ENCODE measurements at places on chromosomes 16 and 17.

DNA sequence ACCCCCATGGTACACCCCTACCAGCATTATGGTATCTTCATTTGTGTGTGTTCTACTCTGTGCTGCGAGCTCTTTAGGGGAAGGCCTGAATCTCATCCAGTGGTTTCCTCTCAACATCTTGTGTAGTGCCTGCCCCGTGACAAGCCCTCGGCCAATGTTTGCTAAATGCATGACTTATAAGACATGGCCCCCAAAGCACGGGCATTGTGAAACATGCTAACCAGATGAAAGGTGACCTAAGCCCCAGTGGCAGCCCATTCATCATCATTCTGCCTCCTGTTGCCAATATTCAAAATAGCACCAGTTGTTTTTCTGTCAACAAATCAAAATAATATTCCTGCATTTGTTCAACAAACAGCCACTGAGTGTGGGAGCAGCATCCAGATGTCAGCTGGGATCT lies 108.8 kb upstream of the HSBP1 start:
- DNase-seq = no peak

- no peak for DNase-seq
Observed at GRCh38 chr17:79631640-79632431, 21.0 kb upstream of the RBFOX3 start.

- no peak for DNase-seq
Observed at GRCh38 chr17:76267051-76267576, 2.0 kb downstream of the UBALD2 start.

GRCh38 chr16:78045865-78046581 lies 23.7 kb downstream of the CLEC3A start:
- DNase-seq = no peak

DNA sequence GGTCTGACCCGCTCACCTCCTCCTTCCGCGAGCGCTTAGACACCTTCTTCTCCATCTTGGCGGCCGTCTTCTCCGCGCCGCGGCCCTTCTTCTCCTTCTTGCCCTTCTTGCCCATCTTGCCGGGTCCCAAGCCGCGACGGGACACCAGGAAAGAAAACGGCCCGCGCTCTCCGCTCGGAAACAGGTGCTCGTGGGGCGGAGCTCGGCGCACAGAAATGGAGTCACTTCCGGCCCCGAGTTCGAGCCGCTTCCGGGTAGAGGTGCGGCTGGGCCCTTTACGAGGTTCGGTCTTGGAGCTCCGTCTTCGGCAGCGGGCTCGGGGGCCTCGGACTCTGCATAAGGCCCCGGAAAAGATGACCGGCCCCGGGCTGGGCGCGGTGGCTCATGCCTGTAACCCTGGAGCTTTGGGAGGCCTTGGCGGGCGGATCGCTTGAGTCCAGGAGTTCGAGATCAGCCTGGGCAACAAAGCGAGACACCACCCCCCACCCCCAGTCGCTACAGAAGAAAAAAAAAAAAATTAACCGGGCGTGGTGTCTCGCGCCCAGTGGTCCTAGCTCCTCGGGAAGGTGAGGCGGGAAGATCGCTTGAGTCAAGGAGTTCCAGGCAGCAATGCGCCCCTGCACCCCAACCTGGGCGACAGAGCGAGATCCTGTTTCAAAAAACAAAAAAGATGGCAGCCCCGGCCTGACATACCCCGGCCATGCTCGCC lies at the start of gene KLHDC4:
TSS of gene KLHDC4 (minus strand) at position 211 of the 709 bp plus-strand sequence. CDS start at position 115, 96 bp downstream.
- DNase-seq = peak; percentile 49

DNA sequence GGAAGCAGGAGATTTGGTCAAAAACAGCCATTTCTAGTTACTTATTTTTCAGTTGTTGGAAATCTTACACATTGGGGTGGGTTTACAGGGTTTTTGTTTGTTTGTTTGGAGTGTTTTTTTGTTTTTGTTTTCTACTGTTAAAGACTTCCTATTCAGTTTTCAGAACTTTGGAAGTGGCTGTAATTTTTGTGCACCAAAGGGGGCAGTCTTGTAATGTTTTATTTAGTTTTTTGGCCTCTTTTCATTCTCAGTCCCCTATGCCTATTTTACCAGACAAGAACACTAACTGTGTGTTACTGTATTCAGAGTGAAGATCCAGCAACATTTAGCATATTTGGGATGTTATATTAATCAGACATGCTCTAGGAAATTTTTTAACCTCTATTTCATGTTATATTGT lies 20.6 kb downstream of the TPPP3 start:
- no peak for DNase-seq

DNA sequence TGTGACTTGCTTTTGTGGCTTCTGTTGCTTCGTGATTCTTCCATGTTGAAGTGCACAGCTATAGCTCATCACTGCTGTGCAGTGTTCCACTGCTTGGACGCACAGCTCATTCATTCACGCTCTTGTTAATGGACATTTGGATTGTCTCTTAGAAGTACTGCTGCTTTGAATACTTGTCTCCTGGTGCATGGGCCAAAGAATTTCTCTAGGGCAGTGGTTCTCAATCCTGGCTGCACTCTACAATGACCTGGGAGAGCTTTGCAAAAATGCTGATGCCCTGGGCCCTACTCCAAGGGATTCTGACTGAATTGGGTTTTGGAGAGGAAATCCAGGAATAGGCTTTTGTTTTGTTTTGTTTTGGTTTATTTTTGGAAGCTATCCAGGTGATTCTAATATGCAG lies 20.0 kb downstream of the CCL17 start:
- no peak for DNase-seq

- no peak for DNase-seq
Observed at GRCh38 chr17:28508211-28508724, 2.1 kb downstream of the FOXN1 start.

DNA sequence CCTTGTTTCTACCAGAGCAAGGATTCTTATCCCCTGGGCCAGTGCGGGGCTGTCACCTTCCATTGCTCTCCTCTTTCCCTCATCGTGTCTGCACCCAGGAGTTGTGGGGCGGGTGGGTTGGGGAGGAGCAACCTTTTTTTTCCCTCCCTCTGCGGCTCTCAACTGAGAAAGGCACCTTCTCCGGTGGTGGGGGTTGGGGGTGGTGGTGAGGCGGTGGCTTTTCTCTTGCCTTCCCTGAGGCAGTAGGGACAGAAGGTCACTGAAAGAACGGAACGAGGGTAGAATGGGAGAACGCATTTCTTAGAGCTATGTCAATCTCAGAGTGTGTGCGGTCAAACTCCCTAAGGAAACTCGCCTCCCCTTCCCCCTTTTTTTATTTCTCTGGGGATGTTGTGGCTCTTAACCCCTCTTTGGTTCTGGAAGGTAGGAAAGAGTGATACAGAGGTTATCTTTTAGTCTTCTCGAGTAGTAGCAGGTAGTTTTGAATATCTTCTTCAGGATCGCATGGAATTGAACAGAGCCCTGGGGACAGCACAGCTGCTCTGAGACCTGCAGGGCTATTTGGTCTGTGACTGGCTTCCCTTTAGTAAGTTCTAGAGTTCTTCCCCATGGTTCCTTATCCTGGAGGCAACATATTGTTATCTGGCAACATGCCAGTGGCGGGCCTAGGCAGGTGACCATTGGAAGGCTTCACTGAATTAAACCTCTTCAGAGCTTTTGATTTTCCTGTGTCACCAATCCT lies 994 bp downstream of the CLTC start:
- DNase-seq = no peak

GRCh38 chr17:19781488-19782458 lies 33.7 kb upstream of the ALDH3A1 start:
- DNase-seq = no peak

- no peak for DNase-seq
Observed at GRCh38 chr17:78966910-78967600, 12.7 kb downstream of the LGALS3BP start.

DNA sequence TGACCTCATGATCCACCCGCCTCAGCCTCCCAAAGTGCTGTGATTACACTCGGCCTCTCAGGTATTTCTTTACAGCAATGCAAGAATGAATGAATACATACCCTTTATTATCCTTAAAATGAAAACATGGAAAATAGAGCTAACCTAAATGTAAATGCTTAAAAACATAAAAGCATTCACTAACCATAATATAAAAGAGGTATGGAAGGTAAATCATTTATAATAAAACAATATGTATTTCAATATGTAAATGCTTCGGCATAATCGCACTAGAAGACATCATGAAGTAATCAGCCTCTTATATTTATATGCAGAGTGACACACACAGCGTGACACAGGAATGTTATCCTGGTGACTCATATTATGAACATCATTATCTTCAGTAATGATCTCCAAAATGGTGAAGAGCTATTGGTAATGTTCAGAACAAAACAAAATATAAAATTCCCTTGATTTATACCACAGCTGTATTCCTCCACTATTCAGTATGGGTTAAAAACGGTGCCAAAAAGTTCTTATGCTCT lies 53.9 kb downstream of the AIPL1 start:
- no peak for DNase-seq

- no peak for DNase-seq
Observed at GRCh38 chr17:66724581-66725341, 110.2 kb upstream of the CACNG5 start.

GRCh38 chr17:50105811-50106210 lies 10.7 kb downstream of the PDK2 start:
- no peak for DNase-seq

GRCh38 chr17:69286257-69286656 lies 40.7 kb downstream of the ABCA5 start:
- no peak for DNase-seq

DNA sequence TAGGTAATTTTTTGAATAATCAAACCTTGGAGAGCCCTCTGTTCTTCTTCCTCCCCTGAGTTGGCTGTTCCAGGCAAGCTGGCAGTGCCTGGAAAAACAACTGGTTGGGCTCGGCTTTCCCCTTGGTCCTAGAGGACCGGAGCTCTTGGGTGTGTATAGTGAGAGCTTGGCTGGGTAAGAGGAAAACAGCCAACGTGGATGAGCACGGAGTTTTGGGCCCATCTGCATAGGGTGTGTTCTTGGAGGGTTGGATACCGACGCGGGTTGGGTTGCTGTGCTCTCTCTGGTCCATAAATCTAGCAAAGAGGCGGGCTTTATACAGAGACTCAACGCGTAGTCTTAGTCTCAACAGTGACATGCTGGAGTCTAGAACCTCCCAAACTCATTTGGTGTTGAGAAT lies 23.2 kb downstream of the ITGB3 start:
- no peak for DNase-seq

DNA sequence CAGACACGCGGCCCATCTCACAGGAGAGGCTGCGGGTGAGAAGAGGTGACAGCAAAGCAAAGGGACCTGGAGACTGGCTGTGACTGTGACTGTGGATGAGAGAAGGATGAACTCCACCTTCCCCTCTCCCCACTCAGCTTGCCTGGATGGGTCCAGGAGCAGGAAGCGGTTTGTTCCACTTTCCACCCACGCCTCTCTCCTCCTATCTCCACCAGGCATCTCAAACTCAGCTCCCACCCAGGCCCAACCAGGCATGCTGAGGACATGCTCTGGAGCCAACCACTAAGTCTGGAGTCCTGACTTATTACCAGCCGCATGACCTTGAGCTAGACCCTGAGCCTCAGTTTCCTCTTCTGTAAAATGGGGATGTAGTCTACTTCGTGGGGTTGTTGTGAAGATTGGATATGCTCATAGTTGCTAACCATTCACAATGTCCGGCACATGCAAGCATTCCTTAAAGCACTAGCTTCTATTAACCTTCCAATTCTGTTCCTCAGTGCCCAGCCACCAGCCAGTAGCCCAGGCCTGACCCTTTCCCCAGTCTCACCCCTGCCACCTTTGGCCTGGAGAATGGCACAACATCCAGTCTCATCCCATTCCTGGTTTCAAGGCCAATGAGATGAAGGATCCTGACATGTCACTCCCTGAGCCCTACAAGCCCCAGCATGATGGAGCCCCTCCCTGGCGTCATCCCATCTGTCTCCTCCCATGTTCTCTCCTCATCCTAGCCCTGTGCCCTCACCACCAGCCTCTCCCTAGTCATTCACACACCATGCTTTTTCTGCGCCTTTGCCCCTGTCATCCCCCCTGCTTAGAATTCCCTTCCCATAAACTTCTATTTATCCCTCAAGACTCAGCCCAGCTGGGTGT lies 2.3 kb downstream of the GAS2L2 start:
- DNase-seq = no peak

DNA sequence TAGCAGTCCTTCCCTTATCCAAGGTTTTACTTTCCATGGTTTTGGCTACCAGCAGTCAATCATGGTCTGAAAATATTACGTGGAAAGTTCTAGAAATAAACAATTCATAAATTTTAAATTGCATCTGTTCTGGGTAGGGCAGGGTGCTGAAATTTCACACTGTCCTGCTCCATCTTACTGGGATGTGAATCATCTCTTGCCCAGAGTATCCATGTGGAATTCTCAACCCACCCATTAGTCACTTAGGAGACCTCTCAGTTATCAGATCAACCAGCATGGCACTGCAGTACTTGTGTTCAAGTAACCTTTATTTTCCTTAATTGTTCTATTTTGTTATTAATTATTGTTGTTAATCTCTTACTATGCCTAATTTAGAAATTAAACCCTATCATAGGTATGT lies 202.8 kb upstream of the CPHXL start:
- no peak for DNase-seq

- no peak for DNase-seq
Observed at GRCh38 chr17:72034000-72034399, 86.8 kb upstream of the SOX9 start.

DNA sequence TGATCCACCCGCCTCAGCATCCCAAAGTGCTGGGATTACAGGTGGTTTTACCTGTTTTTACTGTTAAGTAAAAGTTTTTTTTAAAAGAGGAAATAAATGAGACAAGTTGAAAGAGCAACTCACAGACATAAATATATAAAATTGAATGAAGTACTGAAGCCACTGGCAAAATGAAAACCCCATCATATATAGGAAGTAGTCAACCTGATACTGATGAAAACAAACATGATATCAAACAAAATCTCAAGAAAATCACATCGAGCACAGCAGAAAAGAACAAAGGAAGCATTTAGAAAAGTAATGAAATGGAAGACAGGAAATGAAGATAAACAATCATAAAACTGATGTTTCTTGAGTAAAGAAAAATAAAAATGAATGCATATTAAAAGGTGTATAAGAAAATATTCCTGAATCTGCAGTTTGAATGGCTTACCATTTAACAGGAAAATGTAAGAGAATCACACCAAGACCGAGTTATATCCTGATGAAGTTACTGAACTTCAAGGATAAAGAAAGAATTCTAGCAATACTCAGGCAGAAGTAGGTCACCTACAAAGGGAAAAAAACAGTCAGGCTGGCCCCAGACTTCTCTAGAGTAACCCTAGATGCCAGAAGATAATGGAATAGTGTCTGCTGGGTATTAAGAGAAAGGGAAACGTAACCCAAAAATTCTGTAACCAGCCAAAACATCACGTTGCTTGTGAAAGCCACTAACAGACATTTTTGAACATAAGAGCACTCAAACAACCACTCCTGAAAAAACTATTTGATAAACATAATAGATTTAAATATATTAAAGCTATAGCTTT lies 31.5 kb downstream of the UBE2G1 start:
- no peak for DNase-seq

GRCh38 chr16:62752854-62753253 lies 716.6 kb upstream of the CDH8 start:
- DNase-seq = no peak
